CD4-positive, alpha-beta T cell (primary cell): ENCODE measurements at places on chromosomes 4 and X.

GRCh38 chr4:77073106-77073809 is 2.5 kb downstream of the CCNI start:
- no peak for DNase-seq

- no peak for DNase-seq
Measured at GRCh38 chr4:166896254-166896653, 338.0 kb downstream of the SPOCK3 start.

- no peak for DNase-seq
Measured at GRCh38 chr4:100081491-100081890, 108.8 kb downstream of the DDIT4L start.

DNA sequence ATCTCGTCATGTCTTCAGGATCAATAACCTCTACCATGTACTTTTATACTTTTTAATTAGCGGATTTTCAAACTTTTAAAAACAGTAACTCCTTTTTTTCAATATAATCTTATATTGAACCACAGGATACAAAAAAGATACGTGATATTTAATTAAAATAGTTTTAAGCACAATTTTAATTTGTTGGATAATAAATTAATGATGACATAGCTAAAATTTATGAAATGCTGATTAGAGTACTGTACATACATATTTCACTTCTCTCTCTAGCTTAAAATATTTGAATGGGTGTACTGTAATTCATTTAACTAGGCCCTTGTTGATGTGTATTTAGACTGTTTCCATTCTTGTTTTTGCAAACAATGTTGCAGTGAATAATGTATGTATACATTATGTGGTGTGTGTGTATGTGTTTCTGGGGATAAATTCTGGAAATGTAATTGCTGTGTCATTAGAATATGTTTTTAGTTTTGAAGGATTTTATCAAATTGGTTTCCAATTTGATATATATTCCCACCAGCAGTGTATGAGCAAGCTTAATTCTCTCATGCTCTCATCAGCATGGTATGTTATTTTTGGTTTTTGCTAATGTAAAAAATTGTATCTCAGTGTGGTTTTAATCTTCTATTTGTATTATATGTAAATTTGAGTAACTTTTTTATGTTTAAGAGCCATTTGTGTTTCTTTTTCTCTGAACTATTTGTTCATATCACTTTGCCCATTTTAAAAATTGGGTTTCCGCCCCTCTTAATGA is 66.4 kb downstream of the CDKL5 start:
- no peak for DNase-seq

DNA sequence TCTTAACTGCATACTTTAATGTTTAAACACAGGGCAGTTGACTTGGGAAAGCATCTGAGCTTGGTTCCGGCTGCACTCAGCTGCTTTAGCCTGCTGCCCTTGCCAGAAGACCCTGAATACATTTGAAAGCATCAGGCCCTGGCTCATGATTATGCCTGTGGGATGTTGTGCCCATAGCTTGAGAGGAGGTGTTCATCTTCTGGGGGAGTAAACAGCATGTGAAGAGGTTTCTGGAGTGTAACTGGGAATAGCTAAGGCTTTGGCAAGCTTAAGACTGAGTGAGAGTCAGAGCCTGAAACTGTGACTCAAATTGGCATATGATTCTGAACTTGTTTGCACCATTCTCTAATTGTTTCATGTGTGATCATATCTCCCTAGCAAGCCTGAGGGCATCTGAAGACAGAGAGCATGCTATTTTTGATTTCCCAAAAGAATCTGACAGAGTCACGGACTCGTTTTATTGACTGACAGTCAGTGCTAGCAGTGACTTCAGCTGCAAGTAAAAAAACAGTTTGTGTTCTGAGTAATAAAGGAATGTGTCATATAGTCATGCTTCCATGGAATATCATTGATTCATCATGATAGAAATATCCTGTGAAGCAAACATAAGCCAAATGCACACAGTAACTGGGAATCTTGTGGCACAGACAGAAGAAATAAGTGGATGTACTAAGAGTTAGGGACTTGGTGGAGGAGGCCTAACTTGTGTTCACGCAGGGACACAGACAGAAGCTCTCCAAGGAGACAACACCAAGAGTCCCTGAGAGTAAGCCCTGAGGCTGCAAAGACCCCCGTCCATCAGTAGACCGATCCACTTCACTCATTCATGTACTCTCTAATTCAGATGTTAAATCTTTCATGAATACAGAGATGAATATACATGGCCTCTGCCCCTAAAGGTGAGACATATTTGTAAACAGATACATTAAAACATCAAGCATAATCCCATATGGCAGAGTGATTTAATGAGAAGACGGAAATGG is 100.7 kb downstream of the SYNPO2 start:
- no peak for DNase-seq

DNA sequence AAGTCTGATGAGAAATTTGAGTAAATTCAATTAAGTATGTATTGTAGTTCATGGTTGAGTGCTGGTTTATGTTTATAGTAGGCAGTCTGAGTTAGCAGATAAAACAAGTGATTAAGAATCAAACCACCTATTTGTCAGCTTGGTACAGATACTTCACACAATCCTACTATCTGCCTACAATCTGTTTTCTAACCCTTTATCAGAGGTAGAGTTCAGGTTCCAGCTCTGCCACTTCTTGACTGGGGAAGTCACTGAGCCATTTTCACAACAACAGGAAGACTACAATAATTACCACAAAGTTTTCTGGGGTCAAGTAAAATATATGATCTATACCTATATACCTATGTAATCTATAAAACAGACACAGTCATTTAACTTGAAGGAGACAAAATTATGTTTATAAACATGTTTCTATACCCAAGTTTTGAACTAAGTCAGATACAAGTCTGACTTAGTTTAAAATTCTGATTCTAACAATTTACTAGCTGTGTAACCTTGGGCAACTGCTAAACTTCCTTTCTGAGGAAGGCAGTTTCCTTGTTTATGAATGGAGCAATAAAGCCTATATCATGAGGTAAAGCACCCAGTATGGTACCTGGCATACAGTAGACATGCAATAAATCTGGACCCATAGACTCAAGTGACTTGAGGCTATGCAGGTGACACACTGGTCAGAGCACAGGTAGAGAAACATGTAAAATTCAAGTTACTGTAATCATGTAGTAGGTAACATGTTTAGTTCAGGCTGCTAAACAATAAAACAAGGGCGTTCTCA is 37.2 kb upstream of the BDH2 start:
- no peak for DNase-seq

DNA sequence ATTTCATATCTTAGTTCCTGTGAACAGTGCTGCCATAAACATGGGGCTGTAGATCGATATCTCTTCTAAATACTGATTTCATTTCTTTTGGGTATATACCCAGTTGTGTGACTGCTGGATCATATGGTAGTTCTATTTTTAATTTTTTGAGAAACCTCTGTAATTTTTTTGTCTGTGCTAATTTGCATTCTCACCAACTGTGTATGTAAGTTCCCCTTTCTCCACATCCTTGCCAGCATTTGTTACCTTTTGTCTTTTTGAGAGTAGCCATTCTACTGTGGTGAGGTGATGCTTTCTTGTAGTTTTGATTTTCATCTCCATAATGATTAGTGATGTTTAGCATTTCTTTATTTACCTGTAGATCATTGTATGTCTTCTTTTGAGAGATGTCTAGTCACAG is 2086.5 kb upstream of the TENM3 start:
- DNase-seq: no peak

DNA sequence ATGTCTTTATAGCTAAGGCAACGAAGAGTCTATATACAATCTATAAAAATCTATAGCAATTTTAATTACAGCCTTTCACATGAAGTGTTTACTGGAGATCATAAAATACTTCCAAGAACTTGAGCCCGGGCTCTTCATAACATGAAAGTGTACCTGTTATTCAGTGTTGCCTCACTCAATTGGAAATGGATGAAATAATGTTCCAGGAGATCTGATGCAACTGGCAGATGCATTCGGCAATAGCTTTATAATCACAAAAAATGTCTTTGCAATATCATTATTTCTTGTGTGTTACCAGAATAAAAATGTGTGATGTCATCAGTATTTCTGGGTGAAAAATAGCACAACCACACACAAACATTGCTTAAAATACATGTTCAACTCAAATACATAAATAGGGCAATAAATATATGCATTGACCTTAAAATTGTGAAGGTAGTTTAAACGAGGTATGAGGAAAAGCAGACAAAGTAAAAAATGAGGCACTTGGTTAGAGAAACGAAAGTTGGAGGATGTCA is 1266.8 kb upstream of the PCDH7 start:
- DNase-seq: no peak

- no peak for DNase-seq
Measured at GRCh38 chr4:96736352-96736889, 896.5 kb downstream of the PDHA2 start.

- no peak for DNase-seq
Measured at GRCh38 chrX:99663136-99663535, 746.9 kb downstream of the PCDH19 start.

DNA sequence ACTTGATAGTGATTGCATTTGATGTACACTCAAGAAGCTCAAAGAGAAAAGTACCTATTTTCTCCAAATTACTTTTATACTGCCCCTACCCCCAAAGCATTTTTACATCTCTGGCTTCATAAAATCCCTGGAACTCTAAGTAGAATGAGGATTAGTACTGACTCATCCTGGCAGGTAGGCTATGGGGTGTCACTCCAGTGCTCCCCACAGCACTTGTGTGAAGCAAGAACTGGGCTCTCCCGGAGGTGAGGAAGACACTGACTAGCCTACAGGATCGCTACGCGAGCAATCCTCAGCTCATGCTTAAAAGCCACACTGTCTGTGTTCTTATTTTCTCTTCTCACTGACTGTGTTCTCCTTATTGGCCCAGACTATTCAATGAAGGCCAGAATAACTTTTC is 90.4 kb upstream of the NDP start:
- no peak for DNase-seq

DNA sequence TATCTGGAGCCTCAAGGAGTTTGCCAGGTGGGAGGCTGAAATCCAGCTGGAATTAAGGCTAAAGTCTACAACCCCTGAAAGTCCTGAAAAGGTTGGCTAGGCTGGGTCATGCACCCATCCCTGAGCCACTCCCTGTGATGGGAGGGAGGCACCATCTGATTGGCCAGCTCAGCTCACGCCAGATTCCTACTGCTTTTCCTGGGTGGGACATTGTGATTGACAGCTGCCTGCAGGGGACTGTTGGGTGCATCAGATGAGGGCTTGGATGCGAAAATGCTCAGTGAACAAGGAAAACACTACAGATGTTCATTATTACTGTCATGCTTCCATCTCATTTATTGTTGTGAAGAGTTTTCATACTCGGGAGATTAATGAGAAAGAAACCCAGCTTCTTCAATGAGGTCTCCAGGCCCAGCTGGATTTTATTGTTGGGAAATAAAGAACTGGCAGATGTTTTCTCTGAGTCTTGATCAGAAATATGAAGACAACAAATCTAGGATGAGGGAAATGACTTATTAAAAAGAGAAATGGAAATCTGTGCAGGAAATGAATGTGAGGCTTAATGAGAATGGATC is 185.9 kb downstream of the STK32B start:
- no peak for DNase-seq

DNA sequence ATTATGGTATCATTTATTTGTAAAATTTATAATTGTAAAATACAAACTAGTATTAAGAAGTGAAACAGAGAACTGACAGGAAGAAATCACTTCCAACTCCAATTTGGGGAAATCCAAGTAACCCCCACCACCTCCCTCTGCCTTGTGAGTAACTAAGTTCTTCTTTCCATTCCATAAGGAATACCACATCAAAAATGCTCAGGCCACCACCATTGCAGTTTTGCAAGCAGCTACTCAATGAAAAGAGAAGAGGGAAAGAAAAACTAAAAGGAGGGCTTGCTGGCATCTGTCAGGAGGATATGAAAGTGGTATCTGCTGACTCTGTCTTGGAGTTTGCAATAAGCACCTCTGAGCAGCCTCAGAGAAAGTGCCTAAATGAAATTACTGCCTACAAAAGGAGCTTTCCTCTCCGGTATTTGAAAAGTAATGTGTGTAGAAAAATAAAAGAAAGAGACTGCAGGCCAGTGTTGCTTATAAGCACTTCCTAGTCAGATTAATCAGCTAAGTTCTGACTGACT is 228.7 kb downstream of the OPHN1 start:
- DNase-seq: no peak

GRCh38 chr4:55617587-55618197 is 18.4 kb downstream of the NMU start:
- no peak for DNase-seq

DNA sequence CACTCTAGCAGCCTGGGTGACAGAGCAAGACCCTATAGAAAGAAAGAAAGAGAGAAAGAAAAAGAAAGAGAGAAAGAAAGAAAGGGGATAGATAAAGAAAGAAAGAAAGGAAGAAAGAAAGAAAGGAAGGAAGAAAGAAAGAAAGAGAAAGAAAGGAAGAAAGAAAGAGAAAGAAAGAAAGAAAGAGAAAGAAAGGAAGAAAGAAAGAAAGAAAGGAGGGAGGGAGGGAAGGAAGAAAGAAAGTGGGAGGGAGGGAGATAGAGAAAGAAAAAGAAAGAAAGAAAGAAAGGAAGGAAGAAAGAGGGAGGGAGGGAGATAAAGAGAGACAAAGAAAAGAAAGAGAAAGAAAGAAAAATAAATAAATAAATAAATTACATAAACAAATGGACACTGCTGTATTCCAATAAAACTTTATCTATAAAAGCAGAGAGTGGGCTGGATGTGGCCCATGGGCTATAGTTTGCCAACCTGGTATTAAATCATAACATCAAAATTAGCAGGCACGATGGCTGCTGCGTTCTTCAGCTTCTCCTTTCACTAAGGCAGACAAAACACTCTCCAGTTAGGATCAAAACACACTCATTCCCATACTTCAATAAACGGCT is 165.0 kb downstream of the ZNF674 start:
- DNase-seq: no peak

- DNase-seq: no peak
Measured at GRCh38 chr4:1342003-1342402, 5.0 kb upstream of the UVSSA start.

DNA sequence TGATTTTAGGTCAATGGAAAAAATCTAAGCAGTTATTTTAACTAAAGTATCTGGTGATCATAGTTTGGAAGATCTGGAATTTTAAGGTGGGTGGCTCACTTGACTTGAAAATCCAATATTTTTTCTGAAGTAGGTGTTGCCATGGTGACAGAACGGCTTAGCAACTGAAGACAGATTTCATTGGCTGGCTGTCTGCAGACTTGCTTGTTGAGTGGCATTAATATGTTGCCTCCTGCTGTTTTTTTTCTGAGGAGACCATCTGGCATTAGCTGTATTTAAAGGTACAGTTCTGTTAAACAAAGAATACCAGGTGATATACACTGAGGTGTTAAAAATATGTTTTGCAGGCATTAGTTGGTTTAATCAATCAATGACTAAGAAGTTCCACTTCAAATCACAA is 19.8 kb downstream of the CPE start:
- DNase-seq: no peak

- DNase-seq: no peak
Measured at GRCh38 chrX:63751481-63751880, 33.5 kb downstream of the ARHGEF9 start.

DNA sequence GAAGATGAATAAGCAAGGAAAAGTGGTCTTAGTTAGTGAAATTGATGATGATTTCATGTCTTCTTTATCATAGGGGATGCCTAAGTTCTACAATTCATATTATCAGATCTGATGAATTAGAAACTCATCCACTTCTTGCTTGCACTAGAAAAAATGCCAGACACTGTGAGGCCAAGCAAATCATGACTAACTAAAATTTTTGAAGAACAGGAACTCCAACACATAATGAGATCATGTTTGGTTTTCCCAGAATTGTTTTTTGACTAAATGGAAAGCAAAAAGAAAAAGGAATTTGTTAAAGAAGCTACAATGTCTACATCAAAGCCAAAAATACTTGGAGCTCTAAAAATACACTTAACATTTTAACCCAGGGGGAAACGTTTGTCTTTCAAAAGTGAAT is 120.4 kb downstream of the ARSF start:
- DNase-seq: no peak

GRCh38 chr4:86556791-86557415 is 37.2 kb upstream of the PTPN13 start:
- no peak for DNase-seq
